Activated T-helper 1 cell treated with anti-CD3 and anti-CD28 coated beads, Interleukin-12 subunit alpha, Interleukin-12 subunit beta, Interleukin-2, Interleukin-4 antibody, amounts not matched to agents 30 ng/mL and 10 ng/mL and 1 ng/mL, durations not matched to agents 14 hours and 24 hours and 36 hours (primary cell): ENCODE measurements at places on chromosomes 12 and 14.

- no peak for DNase-seq
Measured at GRCh38 chr14:50791201-50791600, 39.8 kb downstream of the NIN start.

GRCh38 chr12:1050059-1050707, 59.2 kb downstream of the ERC1 start:
- DNase-seq = no peak

GRCh38 chr12:28604240-28604639, 414.0 kb downstream of the CCDC91 start:
- no peak for DNase-seq

DNA sequence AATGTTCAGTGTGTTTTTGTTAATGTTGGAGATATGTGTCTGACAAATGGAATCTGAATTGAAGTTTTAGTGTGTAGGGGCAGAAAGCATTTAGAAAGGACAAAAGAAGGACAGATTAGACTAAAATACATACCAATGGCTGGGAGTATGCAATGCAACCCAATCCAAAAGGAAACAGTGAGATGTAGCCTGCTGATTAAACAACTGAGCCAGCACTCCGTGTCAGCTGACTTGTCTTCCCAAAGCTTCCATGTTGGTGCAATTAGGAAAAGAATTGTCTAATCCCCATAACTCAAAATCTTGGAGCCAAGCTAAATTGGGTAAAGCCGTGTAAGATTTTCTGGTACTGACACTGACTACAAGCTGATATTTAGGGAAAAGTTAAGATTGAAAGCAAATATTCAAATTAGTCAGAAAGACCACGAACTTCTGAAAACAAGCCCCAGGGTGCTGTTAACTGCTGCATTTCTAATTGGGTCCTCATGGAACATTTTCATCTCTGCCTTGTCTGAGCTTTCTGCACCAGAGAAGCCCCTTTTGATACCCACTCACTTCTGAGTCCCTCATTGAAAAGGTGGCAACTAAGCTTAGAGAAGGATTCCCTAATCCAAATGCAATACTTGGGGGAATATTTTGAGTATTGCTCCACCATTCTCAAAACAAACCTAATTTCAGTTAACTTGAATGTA, 109.1 kb downstream of the DAD1 start:
- no peak for DNase-seq

GRCh38 chr12:129351481-129351880, 498.2 kb downstream of the GLT1D1 start:
- DNase-seq = no peak

DNA sequence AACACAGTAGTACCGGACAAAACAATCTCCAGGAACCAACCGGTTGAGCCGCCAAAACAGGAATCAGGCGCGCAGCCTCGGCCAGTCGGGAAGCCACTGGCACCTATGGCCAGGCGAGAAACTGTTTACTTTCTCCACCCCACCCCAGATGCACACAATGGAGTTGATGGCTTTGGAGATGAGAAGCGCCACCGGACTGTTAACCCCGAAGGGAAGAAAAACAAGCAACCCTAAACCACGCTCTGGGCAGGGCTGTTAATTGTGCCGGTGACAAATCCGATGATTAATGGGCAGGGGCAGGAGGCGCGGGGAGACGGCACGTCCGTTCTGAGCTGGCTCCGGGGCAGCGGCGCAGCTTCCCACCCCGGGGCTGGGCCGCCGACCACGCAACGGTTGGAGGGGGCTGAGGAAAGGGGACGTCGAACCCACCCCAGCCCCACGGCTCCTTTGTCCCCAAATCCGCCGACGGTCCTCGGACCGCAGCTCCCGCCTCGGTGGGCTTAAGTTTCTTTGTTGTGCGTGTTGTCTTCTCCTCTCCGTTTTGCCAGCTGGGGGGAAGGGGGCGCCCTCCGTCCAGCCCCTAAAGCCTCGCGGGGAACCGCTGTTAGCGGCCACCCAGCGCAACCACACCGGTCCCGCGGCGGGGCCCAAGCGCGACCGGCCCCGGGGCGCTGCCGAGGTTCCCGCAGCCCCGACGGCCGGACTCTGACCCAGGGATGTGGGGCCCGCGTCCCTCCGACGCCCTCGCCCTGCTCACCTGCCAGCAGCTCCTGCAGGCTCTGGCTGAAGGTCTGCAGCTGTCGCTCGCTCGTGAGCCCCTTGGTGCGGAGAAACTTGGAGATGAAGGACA, 790 bp downstream of the BTG1 start:
- peak; percentile 43 for DNase-seq

- no peak for DNase-seq
Measured at GRCh38 chr14:49134940-49135339, 451.2 kb downstream of the RPS29 start.

DNA sequence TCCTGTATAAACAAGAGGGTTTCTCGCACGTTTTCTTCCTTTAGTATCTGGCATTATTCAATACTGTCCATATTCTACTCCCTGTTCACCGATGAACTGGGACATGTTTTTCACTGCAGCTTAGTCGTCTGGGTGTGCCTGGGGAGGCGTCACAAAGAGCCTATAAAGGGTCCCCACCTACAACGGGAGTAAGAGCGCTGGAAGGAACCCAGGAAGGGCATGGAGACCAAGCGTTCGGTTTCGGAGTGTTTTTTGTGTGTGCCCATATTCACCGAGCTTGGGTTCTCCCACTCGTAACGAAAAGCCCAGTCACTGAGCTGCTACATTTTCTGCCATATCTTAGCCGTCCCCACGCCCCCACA, 592 bp upstream of the USP15 start:
- DNase-seq = no peak

GRCh38 chr14:104264495-104265265, 126.3 kb downstream of the KIF26A start:
- DNase-seq = no peak

DNA sequence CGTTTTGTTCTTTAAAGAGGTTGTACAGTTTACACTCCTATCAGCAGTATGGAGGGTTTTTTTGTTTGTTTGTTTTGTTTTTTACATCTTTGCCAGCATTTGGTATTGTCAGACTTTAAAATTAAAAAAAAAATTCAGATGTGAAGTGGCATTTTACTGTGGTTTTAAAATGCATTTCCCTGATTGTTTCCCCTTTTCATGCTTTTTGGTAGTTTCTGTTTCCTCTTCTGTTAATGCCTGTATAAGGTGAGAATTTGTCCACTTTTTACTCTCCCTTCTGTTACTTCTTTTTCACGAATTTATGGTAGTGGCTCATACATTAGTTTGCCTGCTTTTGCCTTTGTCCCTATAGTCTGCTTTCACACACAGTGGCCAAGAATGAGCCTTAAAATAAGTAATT, 36.6 kb downstream of the MNAT1 start:
- no peak for DNase-seq

GRCh38 chr12:31897781-31898503, 61.3 kb upstream of the RESF1 start:
- no peak for DNase-seq

GRCh38 chr12:1523558-1524050, 70.8 kb downstream of the FBXL14 start:
- DNase-seq = no peak

GRCh38 chr14:100155756-100156616, 3.5 kb downstream of the DEGS2 start:
- no peak for DNase-seq

- peak; percentile 27 for DNase-seq
Measured at GRCh38 chr14:23352506-23353432, at the start of gene SLC22A17. SLC22A17 (minus strand) TSS chr14:23352887.

DNA sequence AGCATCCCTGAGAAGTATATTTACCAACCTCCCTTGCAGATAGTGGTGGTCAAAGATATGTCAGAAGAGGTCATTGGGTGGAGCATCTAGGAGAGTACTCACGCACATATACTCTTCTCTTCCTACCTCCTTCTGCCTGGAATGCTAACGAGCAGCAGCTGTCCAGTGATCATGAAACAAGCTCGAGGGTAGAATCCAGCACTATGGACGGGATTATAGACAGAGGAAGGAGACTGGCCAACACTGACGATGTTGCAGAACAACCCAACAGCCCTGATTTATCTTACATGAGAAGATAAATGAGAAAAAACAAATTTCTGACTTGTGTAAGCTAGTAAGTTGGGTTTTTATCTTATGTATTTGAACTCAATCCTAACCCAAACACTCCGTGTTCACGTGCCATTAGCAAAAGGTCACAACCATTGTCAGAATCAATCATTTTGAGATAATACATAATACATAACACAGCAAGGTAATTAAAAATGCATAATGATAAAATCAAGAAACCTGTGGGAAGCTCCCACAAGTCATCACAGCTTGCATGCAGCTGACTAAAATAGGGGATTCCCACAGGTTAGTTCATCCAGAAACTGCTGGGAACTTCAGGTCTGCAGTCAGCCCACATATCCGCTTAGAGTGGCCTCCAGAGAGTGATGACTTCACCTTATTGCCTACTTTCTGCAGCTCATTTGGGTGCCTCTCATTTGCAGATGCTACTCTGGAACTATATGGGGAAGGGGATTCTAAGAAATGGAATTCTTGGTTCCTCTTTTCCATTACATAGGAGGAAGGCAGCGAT, 36.3 kb upstream of the STK38L start:
- DNase-seq = peak; percentile 50

GRCh38 chr12:116878567-116879508, 2.4 kb downstream of the HRK start:
- no peak for DNase-seq

DNA sequence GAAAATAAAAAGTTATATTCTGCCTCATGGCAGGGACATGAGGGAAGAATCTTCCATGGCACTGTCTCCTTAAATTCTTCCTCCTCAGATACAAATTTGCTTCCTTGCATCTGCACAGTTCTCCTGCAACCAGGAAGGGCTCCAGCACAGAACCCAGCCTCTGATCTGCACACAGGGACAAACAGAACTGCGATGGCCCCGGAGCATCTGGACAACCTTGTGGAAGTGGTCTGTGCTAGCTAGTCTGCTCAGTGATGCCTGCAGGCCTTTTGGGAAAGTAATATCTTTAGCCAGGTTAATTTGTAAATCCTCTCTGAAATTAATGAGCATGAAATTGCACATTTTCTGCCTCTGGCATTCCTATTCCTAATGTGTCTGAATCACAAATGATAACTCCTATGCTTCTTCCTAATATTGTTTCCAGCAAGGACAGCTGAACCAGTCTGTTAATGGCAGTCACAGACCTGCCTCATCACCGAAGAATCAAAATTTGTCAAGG, 74.8 kb downstream of the GRIP1 start:
- no peak for DNase-seq

DNA sequence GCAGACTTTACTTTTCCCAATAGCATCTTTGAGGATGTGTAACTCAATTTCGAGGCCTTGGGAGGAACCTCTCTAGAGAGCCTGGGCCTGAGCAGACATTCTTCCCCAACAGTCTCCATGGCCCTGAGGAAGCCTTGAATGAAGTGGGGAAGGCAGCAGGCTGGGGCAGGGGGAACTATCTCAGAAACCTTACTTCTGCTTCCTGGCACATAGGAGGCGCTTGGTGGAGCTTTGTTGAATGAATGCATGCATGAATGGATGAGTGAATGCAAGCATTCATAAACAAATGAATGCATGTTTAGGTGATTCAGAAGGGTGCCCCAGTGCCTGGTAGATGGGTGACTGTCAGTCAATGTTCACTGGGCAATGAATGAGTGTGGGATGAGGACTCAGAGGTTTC, 58.3 kb downstream of the GALNT16 start:
- DNase-seq = no peak

DNA sequence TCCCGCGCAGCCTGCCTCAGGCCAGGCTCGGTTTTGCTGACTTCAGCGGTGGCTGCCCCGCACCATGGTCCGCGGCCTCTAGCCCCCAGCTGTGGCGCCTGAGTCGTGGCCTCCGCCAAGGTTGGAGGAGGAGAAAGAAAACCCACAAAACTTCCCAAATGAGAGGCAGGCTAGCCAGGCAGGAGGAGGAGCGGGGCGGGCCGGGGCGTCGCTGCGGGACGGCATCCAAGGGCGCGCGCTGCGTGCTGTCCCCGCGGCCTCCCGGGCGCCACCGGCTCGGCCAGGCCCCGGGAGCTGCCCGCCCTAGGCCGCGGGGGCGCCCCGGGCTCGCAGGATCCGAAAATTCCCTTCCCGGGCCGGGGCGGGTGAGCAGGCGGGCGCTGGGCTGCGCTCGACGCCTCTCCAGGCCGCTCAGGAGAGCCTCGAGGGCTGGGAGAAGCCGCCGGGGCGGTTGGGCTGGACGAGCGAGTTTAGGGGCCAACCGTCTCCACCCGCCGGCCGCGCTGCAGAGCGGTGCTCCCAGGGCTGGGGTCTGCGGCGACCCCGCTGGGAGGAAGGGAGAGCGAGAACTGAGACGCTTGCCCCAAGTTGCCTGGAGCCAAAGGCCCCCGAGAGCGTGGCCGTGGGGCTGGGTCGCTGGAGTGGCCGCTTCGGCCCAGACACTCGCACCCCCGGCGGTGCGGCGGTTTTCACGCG, at the start of gene EFS:
EFS (minus strand) TSS at position 137 of the 696 bp plus-strand sequence. CDS start 147 bp downstream, outside the sequence.
- DNase-seq = no peak

GRCh38 chr12:96294831-96295230, 100.7 kb downstream of the ELK3 start:
- no peak for DNase-seq

DNA sequence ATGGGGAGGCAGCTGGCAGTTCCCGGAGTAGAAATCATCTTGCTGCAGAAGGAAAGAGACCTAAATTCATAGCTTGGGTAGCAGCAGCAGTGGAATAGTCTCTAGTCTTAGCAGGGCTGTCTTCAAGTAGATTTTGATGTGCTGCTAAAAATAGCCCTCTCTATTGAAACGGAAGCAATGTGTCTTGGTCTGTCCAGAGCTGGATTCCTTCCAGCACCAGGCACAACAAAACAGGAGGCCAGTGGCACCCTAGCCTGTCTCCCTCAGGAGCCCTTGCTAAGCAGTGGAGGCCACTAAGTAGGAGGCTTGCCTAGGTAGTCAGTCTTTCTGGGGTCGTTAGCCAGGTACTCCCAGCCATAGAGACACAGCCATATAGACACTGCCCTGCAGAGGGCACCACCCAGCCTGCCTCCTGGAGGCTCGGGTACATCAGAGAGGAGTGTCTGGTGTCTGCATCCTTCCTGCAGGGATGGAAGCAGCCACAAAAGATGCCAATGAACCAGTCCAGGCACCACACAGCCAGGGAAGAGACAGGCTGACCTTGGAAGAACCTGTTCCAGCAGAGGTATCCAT, 97.5 kb downstream of the CRACR2A start:
- DNase-seq = no peak

GRCh38 chr14:104442107-104442551, 137.4 kb upstream of the C14orf180 start:
- no peak for DNase-seq

GRCh38 chr14:61525293-61526011, 169.9 kb upstream of the HIF1A start:
- peak; percentile 65 for DNase-seq

GRCh38 chr14:77014004-77014604, 14.4 kb downstream of the IRF2BPL start:
- DNase-seq = no peak

DNA sequence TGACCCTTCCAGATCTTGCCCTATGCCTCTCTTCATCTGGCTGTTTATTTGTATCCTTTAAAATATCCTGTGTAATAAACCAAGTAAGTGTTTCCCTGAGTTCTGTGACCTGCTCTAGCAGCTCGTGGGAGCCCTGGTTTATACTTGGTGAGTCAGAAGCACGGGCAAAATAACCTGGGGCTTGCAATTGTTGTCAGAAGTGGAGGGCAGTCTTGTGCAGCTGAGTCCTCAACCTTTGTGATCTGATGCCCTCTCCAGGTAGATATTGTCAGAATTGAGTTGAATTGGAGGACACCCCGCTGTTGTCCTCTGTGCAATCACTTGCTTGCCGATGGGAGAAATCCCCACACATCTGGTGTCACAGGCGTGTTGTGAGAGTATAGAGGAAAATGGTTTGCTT, 62.5 kb upstream of the PRICKLE1 start:
- no peak for DNase-seq
